ENCODE measurements at places on chromosomes 2 and 18. TPM values are rescaled to one million over a fixed set of nuclear protein-coding genes. Genes with fewer than 3 reads are reported as not detected.

MFF gene
- 80.3 TPM for total RNA-seq

NEU2 gene
- not detected for total RNA-seq

ARHGAP25 gene
- 1.8 TPM for total RNA-seq

RAB6C gene
- total RNA-seq, result 0.08 TPM

PSMA8 gene
- not detected for total RNA-seq

ATG4B gene
- total RNA-seq, result 35.7 TPM

YIPF4 gene
- total RNA-seq, result 38.3 TPM

GRCh38 chr2:95047629-95048510 is 22.4 kb downstream of the MAL start:
- peaks cover 9% of the 10 kb centered on the region for H3K4me1 ChIP-seq
- no peak overlapping the region for H3K4me3 ChIP-seq
- DNase-seq, result no peak
- no peak overlapping the region for H3K27ac ChIP-seq
- H3K27me3 ChIP-seq, result peaks cover 2% of the 10 kb centered on the region
- no peaks in the 10 kb centered on the region for H3K36me3 ChIP-seq

GRCh38 chr18:63284827-63285733 is 34.5 kb downstream of the BCL2 start:
- no peak for DNase-seq
- no peaks in the 10 kb centered on the region for H3K36me3 ChIP-seq
- peaks cover 48% of the 10 kb centered on the region for H3K4me1 ChIP-seq
- H3K4me3 ChIP-seq, result no peak overlapping the region

DNA sequence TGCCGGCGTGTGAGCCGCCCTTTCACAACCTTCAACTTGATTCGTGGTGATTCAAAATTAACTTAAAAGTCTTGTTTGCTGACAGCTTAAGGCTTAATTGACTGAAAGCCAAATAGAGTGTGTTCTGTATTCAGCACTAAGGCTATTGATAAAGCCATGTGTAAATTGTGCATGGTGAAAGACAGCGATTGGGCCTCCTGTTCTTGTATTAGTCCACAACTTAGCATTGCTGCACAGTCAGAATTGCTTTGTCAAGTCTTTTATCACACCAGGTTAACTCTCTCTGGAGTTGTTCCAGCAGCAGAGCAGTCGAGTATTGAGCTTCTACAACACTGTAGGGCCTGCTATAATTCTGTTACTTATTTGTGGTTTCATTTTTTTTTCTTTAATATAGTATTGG is 210.1 kb downstream of the WDR7 start:
- H3K4me3 ChIP-seq, result no peak overlapping the region
- no peaks in the 10 kb centered on the region for H3K27me3 ChIP-seq
- no peaks in the 10 kb centered on the region for H3K4me1 ChIP-seq

- no peaks in the 10 kb centered on the region for H3K36me3 ChIP-seq
- no peaks in the 10 kb centered on the region for H3K27me3 ChIP-seq
- no peak overlapping the region for H3K4me3 ChIP-seq
- H3K27ac ChIP-seq, result no peak overlapping the region
- no peaks in the 10 kb centered on the region for H3K4me1 ChIP-seq
Measured at GRCh38 chr2:179412112-179412511, 147.5 kb upstream of the SESTD1 start.

- DNase-seq, result no peak
- peak overlapping the region; percentile 34 for H3K4me3 ChIP-seq
- H3K4me1 ChIP-seq, result peaks cover 62% of the 10 kb centered on the region
- H3K27ac ChIP-seq, result peak overlapping the region; percentile 86
- H3K36me3 ChIP-seq, result no peaks in the 10 kb centered on the region
Measured at GRCh38 chr18:11986061-11986460, 4.8 kb downstream of the IMPA2 start.

DNA sequence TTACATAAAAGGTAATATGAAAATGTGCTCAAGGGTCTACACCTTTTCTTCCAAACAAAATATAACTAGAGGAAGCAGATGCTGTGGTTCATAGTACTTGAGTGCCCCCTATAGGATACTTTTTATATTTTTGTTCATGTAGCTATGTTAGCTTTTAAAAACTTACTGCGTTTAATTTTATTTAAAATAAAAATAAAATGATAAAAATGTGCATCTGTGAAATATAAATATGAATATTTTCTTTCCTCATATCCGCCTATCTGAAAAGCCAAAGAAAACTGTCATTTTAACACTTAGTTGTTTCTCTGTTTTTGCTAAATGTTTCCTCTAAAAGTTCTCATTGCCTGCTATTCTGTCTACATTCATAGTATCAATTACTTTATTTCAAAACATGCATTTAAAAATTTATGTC is 9.6 kb upstream of the LRP1B start:
- H3K4me3 ChIP-seq, result no peak overlapping the region
- H3K36me3 ChIP-seq, result no peaks in the 10 kb centered on the region
- no peak for DNase-seq
- no peaks in the 10 kb centered on the region for H3K27me3 ChIP-seq
- H3K27ac ChIP-seq, result no peak overlapping the region

GRCh38 chr2:212505586-212505985 is 33.0 kb downstream of the ERBB4 start:
- H3K27me3 ChIP-seq, result no peaks in the 10 kb centered on the region
- no peaks in the 10 kb centered on the region for H3K4me1 ChIP-seq
- DNase-seq, result no peak
- H3K36me3 ChIP-seq, result no peaks in the 10 kb centered on the region
- H3K4me3 ChIP-seq, result no peak overlapping the region

DNA sequence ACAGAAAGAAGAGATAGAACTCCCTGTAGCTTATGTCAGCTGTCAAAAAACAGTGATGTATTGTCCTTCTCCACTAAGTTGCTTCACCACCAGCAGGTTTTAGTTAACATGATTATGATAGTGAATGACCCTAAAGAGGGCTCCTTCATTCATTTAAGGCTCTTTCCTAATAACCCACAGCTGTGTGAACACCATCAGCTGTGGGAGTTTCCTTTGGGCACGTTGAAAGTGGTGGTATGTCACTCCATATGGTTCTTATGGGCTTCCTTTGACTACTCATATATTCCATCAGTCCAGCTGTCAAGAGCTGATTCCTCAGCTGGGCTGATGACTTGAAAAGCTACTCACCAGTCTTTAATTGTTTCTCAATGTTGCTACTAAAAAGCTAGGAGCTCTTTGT is 210.3 kb downstream of the UBE2E3 start:
- no peaks in the 10 kb centered on the region for H3K27me3 ChIP-seq
- no peak overlapping the region for H3K4me3 ChIP-seq
- no peaks in the 10 kb centered on the region for H3K4me1 ChIP-seq
- H3K36me3 ChIP-seq, result no peaks in the 10 kb centered on the region
- no peak overlapping the region for H3K27ac ChIP-seq

- DNase-seq, result no peak
- no peaks in the 10 kb centered on the region for H3K36me3 ChIP-seq
- H3K27ac ChIP-seq, result no peak overlapping the region
- H3K27me3 ChIP-seq, result no peaks in the 10 kb centered on the region
Measured at GRCh38 chr2:25651066-25651465, 22.3 kb downstream of the DTNB start.

DNA sequence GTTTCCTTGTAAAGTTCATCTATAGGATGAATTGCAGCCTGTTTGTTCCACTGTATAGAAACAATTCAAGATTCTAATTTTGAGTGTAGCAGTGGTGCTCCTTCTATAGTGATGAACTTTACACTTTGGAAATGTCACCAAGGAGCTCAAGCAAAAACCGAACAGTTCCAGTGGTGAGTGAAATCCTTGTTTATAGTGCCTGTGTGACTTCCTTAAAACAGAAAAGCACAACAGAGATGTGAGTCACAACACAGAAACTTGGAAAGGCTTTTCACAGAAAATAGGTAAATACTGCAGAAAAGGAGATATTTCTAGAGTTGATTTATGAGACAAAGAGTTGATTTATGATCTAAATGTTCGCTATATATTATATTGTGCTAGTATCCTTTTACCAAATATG is 482.0 kb downstream of the PTPRM start:
- H3K4me1 ChIP-seq, result peaks cover 11% of the 10 kb centered on the region
- H3K27me3 ChIP-seq, result no peaks in the 10 kb centered on the region
- H3K27ac ChIP-seq, result no peak overlapping the region
- no peaks in the 10 kb centered on the region for H3K36me3 ChIP-seq
- DNase-seq, result no peak

DNA sequence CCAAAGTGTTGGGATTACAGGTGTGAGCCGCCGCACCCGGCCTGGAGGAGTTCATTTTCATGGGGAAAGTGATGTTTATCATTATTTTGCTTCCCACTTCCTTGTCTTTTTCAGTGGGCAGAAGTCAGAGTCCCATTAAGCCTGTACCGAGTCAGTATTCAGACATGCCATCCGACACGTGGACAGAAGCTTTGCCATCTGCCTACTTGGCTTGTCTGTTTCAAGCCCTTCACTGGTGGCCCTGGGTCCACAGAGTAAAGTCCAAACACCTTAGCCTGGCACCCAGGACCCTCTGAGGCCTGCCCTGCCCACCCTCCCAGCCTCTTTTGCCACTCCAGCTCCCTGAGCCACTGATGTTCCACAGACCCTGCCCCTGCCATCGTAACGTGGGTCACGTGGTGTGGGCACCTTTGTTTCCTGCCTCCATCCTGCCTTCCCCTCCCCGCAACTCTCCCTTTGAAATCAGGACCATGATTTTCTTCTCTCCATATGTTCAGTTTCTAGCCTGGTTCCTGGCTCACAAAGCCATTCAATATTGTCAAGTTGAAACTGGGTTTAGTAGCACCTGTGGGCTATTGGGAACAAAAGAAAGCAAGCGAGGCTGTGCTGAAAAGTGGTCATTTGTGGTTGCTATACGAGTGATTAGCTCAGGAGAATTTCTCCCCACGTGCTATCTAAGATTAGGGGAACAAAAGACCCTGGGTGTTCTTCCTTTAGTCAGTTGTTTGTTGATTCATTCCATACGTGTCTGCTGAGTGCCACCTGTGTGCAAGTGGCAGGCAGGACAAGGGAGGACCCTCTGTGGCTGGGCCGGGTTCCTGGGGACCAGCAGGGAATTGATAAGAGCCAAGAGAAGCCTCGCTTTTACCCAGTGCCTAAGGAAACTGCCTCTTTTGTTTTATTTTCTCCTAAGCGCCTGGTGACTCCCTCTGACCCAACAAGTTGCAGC is 5.1 kb upstream of the ODC1 start:
- H3K27ac ChIP-seq, result no peak overlapping the region
- no peak for DNase-seq
- H3K4me3 ChIP-seq, result no peak overlapping the region
- no peaks in the 10 kb centered on the region for H3K36me3 ChIP-seq
- H3K27me3 ChIP-seq, result no peaks in the 10 kb centered on the region
- peaks cover 24% of the 10 kb centered on the region for H3K4me1 ChIP-seq

- H3K36me3 ChIP-seq, result no peaks in the 10 kb centered on the region
- no peak for DNase-seq
- no peaks in the 10 kb centered on the region for H3K27me3 ChIP-seq
- no peak overlapping the region for H3K27ac ChIP-seq
- H3K4me3 ChIP-seq, result no peak overlapping the region
Measured at GRCh38 chr2:31805688-31806087, 205.1 kb downstream of the MEMO1 start.

- no peak for DNase-seq
- no peak overlapping the region for H3K27ac ChIP-seq
- no peaks in the 10 kb centered on the region for H3K27me3 ChIP-seq
- no peaks in the 10 kb centered on the region for H3K4me1 ChIP-seq
Measured at GRCh38 chr18:42174909-42175308, 219.9 kb downstream of the PIK3C3 start.

DNA sequence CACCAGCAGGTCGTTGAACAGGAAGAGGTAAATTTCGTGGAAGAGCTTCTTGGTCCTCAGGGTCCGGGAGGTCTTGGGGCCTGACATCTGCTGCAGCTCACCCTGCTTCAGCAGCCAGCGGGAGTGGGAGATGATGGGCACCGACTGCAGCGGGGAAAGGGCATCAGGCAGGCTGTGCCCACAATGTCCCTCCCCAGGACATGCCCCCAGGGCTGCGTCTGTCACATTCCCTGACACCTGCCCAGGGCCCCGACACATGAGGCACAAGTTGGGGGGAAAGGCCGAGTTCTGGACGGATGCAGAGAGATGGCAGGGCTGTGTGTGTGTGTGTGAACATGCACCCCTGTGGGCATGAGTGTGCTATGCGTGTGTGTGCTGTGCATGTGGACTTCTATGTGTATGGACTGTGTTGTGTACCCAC is 13.9 kb downstream of the SNORC start:
- no peaks in the 10 kb centered on the region for H3K4me1 ChIP-seq
- H3K36me3 ChIP-seq, result no peaks in the 10 kb centered on the region
- H3K4me3 ChIP-seq, result no peak overlapping the region
- no peaks in the 10 kb centered on the region for H3K27me3 ChIP-seq

DNA sequence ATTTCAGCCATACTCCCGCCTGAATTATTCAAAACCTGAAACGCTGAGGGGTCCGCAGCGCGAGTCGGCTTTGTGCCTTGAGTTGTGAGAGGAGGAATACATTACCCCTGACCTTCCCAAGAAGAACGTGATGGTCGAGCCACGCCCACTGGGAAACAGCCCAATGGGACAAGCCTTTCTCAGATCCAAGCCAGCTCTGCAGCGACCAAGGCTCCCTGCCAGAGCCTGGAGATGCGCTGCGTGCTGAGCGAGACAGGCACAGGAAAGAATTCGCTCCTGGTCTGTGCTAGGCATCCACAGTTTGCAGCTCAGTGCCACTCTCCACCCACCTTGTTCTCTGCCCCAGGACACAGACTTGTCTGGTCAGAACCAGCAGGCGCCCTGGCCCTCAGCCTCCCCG is 74.1 kb upstream of the GLI2 start:
- H3K36me3 ChIP-seq, result no peaks in the 10 kb centered on the region
- H3K4me1 ChIP-seq, result peaks cover 4% of the 10 kb centered on the region
- DNase-seq, result peak; percentile 61
- no peak overlapping the region for H3K4me3 ChIP-seq
- H3K27me3 ChIP-seq, result no peaks in the 10 kb centered on the region

DNA sequence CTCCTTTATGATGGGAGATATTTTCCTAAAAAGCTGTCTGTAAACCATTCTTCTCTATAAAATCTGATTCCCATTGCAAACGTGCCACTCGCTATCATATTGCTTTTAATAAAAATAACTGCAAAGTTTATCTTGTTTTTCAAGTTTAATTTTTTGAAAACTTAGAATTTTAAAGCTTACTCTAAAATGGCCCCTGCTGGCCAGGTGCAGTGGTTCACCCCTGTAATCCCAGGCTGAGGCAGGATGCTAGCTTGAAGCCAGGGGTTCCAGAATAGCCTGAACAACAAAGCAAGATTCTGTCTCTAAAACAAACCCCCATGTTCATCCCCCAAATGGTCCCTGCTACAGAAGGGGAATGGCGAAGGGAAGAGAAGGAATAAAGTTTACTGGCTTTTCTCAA is 25.6 kb downstream of the CNRIP1 start:
- no peaks in the 10 kb centered on the region for H3K36me3 ChIP-seq
- no peak overlapping the region for H3K4me3 ChIP-seq

Data from psoas muscle (tissue), 8 donors.